ENCODE measurements at places on chromosomes 6 and 20.

DNA sequence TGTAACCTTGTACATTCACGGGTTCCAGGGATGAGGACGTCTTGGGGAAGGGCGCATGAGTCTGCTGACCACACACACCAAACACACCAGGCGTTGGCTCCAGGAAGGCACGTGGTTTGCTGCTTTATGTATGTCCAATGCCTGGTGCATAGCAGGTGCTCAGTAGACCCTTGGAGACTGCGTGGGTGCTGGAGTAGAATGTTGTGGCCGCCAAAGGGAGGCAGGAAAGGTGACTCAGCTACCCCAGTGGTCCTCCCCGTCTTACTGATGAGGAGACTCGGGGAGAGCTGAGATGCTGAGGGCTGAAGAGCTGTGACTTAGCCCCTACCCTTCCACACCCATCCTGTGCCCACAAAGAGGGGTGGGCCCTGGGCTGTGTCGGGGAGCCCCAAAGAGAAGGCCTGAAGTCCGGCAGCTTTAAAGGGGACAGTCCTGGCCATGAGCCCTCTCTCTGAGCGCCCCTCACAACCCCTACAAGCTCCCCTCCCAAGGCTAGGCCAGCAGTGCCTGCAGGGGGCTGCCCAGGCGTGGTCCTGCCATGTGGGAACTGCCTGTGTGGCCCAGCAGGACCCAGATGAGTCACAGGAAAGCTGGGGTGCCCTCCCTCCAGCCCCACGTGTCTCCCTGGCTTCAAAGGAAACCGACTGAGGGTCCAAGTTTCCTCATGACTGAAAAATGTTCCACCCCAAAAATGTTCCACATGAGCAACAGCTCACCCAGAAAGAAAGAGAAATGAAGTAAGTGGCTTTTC lies 28.0 kb upstream of the PTGIS start:
- no peak for DNase-seq

GRCh38 chr6:129923530-129924250 lies 62.6 kb upstream of the TMEM244 start:
- no peak for DNase-seq

GRCh38 chr6:130190701-130191690 lies 31.8 kb downstream of the SAMD3 start:
- DNase-seq: no peak

DNA sequence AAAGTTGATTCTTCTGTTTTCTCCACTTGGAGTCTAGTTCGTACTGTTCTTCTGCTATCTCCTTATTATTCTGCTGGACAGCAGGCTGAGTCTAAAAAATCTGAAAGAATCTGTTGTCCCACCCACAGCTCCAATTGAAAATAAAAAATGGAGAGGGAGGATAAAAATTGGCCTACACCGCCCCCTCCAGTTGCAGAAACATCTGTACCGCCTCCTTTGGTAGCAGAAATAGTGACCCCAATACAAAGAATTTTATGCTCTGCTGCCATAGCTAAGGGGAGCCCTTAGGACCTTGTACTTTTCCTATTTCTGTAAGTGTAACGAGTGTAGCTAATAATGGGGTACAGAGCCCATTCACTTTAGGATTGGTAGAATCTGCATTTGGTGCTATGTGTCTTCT lies 4.9 kb upstream of the FKBP1A start:
- DNase-seq: no peak

DNA sequence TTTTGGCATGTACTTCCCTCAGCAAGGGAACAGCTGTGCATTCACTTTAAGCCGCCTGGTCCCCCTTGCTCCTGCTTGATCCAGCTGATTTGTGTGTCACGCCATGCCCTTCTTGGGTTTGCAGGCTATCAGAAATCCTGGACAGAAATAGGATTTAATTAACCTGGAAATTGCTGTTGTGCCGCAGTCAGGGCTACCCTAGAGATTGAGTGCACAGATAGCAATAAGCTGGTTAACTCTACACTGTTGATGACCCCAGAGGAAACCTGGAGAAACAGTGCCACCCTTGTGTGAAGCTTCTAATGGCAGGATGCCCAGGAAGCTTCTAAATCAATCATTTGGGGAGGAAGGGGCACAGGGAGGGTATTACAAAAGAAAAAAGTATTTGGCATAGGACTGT lies 199.0 kb downstream of the JARID2 start:
- DNase-seq: peak; percentile 17

DNA sequence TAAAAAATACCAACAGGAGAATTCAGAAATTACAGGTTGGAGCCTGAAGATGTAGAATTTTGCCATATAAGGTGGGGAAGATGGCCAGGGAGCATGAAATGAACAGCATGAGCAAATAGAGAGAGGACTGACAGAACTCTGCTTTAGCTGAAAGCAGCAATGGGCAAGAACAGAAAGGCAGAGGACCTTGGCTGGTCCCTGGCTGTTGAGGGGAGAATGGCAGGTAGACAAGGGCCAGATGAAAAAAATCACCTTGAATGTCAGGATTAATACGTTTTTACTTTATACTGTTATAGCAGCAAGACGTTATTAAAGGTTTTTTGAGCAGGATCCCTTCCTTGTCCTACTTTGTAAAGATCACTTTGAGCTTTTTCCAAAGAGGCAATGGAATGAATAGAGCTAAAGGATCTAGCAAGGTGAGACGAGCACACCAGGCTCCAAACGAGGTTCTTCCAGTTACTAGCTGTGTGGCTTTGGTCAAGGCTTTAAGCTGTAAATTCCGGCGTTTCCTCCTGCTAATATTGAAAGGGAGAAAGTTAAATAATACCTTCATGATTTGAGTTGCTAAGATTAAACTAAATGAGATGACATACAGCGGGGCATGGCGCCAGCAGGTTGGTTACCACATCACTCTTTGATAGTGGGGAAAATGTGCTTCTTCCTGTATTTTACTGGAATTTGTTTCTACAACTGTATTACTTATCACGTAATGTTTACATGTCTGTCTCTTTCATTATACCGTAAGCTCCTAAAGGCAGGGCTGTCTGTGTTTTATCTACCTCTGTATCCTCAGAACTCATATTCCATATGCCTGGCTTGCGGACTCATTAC lies 776 bp downstream of the PPIL1 start:
- DNase-seq: peak; percentile 64

All from RPMI8226 (cell line).